ENCODE measurements at places on chromosomes 3 and 15.

GRCh38 chr3:128306481-128306880, 153.2 kb downstream of the EEFSEC start:
- H3K36me3 ChIP-seq: no peaks in the 10 kb centered on the region
- H3K27me3 ChIP-seq: no peaks in the 10 kb centered on the region
- H3K27ac ChIP-seq: no peak overlapping the region
- H3K4me1 ChIP-seq: no peaks in the 10 kb centered on the region
- no peak for DNase-seq

GRCh38 chr3:99877031-99877579, 59.4 kb downstream of the CMSS1 start:
- no peak for DNase-seq
- H3K27me3 ChIP-seq: no peaks in the 10 kb centered on the region
- H3K36me3 ChIP-seq: peaks cover 10% of the 10 kb centered on the region

GRCh38 chr15:71716990-71717389, 93.4 kb upstream of the NR2E3 start:
- H3K36me3 ChIP-seq: no peaks in the 10 kb centered on the region
- no peak overlapping the region for H3K4me3 ChIP-seq
- H3K4me1 ChIP-seq: peaks cover 3% of the 10 kb centered on the region
- H3K27me3 ChIP-seq: no peaks in the 10 kb centered on the region
- DNase-seq: no peak

GRCh38 chr3:188036375-188037194, 117.4 kb upstream of the LPP start:
- no peaks in the 10 kb centered on the region for H3K27me3 ChIP-seq
- H3K36me3 ChIP-seq: no peaks in the 10 kb centered on the region
- H3K4me3 ChIP-seq: no peak overlapping the region
- DNase-seq: no peak
- no peaks in the 10 kb centered on the region for H3K4me1 ChIP-seq

- no peak overlapping the region for H3K4me3 ChIP-seq
- H3K27ac ChIP-seq: no peak overlapping the region
- H3K27me3 ChIP-seq: no peaks in the 10 kb centered on the region
- DNase-seq: peak; percentile 58
- no peaks in the 10 kb centered on the region for H3K36me3 ChIP-seq
These were observed 136.1 kb upstream of the MEF2A start for GRCh38 chr15:99429681-99430081.

- no peaks in the 10 kb centered on the region for H3K27me3 ChIP-seq
- no peaks in the 10 kb centered on the region for H3K36me3 ChIP-seq
- H3K27ac ChIP-seq: no peak overlapping the region
- no peak overlapping the region for H3K4me3 ChIP-seq
These were observed 7.7 kb downstream of the STRA6 start for GRCh38 chr15:74194572-74195559.

DNA sequence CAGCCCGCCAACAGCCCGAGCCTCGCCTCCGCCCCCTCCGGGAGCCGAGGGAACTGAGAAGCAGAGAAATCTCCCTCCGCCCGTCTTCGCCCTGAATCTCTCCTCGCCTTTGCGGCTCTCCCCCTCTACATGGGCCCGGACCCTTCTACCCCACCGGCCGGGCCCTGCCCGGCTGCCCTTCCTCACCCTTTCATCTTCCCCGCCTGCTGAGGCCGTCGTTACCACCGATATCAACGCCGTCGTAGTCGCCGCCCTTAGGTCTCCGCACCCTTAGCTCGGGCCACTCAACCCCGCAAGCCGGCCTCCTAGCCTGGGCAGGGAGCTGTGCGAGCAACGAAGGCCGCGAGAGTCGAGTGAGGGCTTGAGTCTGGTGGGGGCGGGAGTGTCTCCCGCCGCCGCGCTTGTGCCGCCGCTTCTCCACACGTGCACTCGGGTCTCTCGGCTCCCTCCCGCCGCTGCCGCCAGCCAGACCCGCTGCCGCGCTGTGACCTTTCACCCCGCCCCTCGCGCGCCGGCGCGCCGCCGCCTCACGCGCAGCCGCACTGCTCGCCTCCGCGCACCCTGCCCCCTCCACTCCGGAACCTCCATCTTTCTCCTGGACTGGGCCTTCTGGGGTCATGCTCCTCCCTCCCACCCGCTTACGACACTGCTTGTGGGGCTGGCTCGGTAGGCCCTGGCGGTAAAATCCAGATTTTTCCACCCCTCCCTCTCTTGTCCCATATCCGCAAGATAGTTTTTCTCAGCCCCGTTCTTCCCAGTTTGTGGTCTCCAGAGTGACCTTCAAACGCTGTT, at the start of gene NAA50:
Gene NAA50 (minus strand): TSS at position 494 of the 792 bp plus-strand sequence. CDS start 300 bp downstream, at position 194.
- no peaks in the 10 kb centered on the region for H3K36me3 ChIP-seq
- H3K4me3 ChIP-seq: peak within 1 kb of the TSS; percentile 97
- peaks cover 29% of the 10 kb centered on the region for H3K4me1 ChIP-seq
- DNase-seq: peak; percentile 75

DNA sequence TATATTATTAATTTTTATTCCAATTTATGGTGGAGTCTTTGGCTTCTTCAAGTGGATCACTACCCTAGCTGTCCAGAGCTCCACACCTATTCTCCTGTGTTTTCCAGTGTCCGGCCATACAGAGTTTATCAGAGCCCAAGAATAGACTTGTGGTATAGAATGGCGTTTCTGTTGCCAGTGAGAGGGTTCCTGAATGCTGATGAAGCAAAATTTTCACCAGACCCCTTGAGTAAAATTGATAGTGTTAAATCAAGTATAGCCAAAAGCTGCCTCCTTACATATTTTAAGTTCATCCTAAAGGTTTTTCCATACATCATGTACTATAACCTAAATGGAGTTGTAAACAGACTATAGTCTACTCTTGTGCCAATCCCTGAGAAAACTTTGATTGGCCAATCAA, 171.5 kb upstream of the CHL1 start:
- no peak for DNase-seq
- no peaks in the 10 kb centered on the region for H3K27me3 ChIP-seq
- H3K4me1 ChIP-seq: no peaks in the 10 kb centered on the region
- no peak overlapping the region for H3K27ac ChIP-seq

GRCh38 chr3:129549006-129549800, 6.2 kb downstream of the H1-8 start:
- no peak overlapping the region for H3K27ac ChIP-seq
- no peaks in the 10 kb centered on the region for H3K27me3 ChIP-seq
- H3K36me3 ChIP-seq: no peaks in the 10 kb centered on the region
- DNase-seq: no peak
- H3K4me1 ChIP-seq: no peaks in the 10 kb centered on the region
- no peak overlapping the region for H3K4me3 ChIP-seq

DNA sequence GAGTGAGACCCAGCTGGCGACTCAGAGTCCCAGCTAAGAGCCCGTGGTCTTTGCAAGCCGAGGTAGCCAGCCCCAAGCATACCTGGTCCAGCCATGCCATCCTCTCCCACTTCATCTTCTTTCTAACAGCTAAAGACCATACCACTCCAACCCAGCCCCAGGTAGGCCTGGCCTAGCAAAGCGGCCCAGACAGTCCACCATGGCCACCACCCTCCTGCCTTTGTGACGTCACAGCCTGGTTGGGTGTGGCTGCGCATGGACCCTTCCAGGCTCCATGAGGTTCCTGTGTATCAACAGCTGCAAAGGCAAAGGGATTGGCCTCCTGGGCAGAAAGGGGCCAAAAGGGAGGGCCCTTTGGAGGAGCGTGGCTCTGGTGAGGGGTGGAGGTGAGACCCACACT, 4.1 kb downstream of the NTRK3 start:
- DNase-seq: no peak
- H3K27ac ChIP-seq: peak overlapping the region; percentile 83
- no peaks in the 10 kb centered on the region for H3K27me3 ChIP-seq

- DNase-seq: no peak
- H3K4me3 ChIP-seq: no peak overlapping the region
- no peaks in the 10 kb centered on the region for H3K27me3 ChIP-seq
- H3K4me1 ChIP-seq: no peaks in the 10 kb centered on the region
- no peaks in the 10 kb centered on the region for H3K36me3 ChIP-seq
These were observed 675.1 kb downstream of the SQOR start for GRCh38 chr15:46309914-46310313.

- no peak overlapping the region for H3K4me3 ChIP-seq
- H3K36me3 ChIP-seq: no peaks in the 10 kb centered on the region
- no peaks in the 10 kb centered on the region for H3K27me3 ChIP-seq
- H3K27ac ChIP-seq: no peak overlapping the region
These were observed 62.7 kb upstream of the ITGA11 start for GRCh38 chr15:68494573-68495110.

DNA sequence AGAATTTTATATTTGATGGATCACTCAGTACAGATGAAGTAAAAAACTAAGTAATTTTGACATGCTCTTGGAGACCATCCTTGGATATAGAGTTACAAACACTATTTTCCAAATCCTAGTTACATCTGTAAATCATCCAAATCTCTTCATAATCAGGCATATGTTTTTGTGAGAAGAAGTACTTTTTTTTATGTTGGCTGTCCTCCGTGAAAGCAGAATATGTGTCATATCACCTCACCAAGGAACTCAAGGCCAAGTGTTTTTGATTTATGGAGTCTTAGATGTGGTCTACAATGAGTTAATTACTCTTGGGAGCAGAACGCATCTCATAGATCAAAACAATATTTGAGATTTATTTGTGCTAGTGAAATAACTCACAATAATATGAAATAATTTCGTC, 416.5 kb upstream of the TGFBR2 start:
- H3K36me3 ChIP-seq: no peaks in the 10 kb centered on the region
- H3K4me3 ChIP-seq: no peak overlapping the region

DNA sequence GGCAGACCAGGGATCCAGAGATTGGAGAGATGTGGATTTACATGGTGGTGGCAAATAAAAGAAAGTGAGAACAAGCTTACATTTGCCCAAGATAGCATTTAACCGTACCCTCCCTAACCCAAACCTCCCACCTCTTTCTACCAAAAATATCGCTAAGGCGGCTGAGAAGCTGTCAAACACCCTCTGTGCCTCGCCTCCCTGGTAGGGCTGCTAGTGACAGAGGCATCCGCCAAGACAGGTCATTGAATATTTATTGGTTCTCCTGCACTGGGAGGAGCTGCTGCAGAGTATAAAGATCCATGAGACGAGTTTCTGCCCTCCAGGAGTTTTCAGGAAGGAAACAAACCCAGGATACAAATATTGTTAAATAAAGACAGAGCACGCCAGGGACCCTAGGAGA, 107.3 kb upstream of the TMC3 start:
- no peak overlapping the region for H3K4me3 ChIP-seq
- no peaks in the 10 kb centered on the region for H3K27me3 ChIP-seq
- no peaks in the 10 kb centered on the region for H3K36me3 ChIP-seq

GRCh38 chr3:187735383-187735782, 9.9 kb downstream of the BCL6 start:
- H3K4me3 ChIP-seq: no peak overlapping the region
- peak overlapping the region; percentile 35 for H3K27ac ChIP-seq
- H3K27me3 ChIP-seq: no peaks in the 10 kb centered on the region
- H3K4me1 ChIP-seq: peaks cover 24% of the 10 kb centered on the region

- H3K4me1 ChIP-seq: no peaks in the 10 kb centered on the region
- no peaks in the 10 kb centered on the region for H3K27me3 ChIP-seq
- no peak overlapping the region for H3K27ac ChIP-seq
- H3K36me3 ChIP-seq: peaks cover 28% of the 10 kb centered on the region
- H3K4me3 ChIP-seq: no peak overlapping the region
- no peak for DNase-seq
These were observed 27.8 kb downstream of the CHP1 start for GRCh38 chr15:41258750-41259471.

DNA sequence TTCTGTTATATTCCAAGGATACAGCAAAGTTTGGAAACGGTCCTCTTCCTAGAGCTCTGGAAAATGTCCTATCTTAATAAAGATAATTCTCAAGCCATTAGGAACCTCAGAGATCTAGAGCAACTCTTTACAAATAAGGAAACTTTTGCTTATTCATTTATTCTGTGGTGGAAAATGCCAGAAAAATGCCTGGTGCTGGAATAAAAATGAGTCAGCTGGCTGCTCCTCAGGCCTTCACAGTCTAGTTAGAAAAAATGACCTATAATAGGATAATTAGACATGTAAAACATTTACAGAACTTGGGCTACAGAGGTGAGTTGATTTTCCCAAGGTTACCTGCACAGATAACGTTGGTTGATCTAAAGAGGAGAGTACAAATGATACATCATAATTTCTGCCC, 372.5 kb downstream of the NLGN1 start:
- H3K36me3 ChIP-seq: no peaks in the 10 kb centered on the region
- H3K4me3 ChIP-seq: no peak overlapping the region
- no peak for DNase-seq

DNA sequence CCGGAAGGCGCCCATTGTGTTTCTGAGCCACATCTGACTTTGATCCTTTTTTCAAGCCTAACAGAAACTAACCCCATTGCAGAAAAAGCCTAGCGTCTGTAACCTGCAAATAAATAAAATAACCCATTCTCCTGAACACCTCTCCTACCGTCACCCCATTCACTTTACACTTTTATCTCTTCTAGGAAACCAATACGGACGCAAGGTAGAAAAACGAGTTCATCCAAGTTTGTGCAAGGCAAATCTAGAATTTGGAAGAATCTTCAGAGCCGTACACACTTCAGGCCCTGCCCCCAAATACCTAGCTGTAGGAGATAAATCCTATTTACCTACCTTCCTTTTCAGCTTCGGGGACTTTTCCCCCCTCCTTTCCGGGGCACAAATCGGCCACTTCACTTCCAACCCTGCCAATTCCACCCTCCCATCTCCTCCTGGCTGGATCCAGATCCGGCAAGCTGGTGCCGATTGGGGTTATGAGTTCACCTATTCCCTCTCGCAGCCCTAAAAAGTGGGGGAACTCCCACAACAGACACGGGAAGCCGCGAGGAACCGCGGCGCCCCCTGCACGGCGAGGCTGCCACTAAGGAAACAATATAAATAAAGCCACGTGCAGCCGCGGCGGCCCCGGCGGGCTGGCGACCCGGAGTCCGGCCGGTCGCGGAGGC, 987 bp downstream of the PRTG start:
- DNase-seq: no peak
- no peaks in the 10 kb centered on the region for H3K27me3 ChIP-seq
- no peaks in the 10 kb centered on the region for H3K4me1 ChIP-seq
- H3K36me3 ChIP-seq: no peaks in the 10 kb centered on the region

DNA sequence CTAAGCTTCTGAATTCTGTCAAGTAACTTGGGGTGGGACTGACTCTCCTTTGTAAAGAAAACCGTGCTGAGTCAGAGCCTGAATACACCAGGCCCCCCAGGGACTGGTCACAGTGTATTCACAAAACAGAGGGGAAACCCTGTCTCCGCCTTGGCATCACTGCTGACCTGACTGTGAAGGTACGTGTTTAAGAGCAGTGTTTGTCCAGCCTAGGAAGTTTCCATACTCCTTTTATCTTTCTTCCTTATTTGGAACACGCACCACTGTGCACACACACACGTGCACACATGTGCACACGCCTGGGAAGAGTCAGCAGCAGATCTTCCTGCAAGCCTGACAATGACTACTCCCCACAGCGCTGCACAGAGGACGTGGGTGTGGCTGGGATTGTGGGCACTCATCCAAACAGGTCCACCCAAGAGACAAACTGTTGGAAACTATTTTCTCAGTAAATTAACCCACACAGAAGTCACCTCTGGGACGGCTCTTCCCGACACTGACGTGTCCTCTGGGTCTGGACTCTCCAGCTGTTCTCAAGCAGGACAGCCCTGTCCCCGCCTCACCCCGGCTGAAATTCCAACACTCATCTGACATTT, 87.7 kb downstream of the ATP10A start:
- no peaks in the 10 kb centered on the region for H3K27me3 ChIP-seq
- peaks cover 9% of the 10 kb centered on the region for H3K4me1 ChIP-seq
- H3K36me3 ChIP-seq: peaks cover 6% of the 10 kb centered on the region
- DNase-seq: no peak
- no peak overlapping the region for H3K4me3 ChIP-seq

- no peaks in the 10 kb centered on the region for H3K36me3 ChIP-seq
- no peak for DNase-seq
- H3K27me3 ChIP-seq: no peaks in the 10 kb centered on the region
- H3K4me1 ChIP-seq: no peaks in the 10 kb centered on the region
These were observed 329.4 kb upstream of the RORA start for GRCh38 chr15:61558172-61559136.
